Hindlimb muscle (tissue), 1 donor: ENCODE measurements at places on chromosomes 2 and 18.

- DNase-seq = no peak
Observed at GRCh38 chr2:224781400-224781799, 65.2 kb upstream of the CCDC195 start.

DNA sequence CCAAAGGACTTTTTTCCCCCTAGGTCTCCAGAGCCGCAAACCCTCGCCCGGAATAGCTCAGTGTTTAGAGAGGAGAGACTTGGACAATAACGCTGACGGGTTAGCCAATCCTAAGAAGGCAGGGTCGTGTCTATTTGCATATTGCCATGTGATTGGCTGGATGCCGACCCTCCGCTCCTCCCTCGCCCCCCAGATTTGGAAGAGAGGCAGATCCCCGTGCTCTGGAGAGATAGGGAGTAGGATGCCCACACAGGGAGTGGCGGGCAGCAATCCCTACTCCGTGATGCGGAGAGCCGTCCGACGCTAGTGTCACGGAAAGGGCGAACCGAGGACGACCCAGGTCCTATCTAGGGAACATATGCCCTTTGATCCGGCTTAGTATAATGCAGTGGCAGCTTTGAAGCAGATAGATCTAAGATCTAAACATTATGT is 1.4 kb downstream of the WNT6 start:
- DNase-seq = peak; percentile 41

- no peak for DNase-seq
Observed at GRCh38 chr2:191894681-191895147, 47.8 kb upstream of the CAVIN2 start.

GRCh38 chr2:101328474-101329007 is 20.0 kb upstream of the RNF149 start:
- no peak for DNase-seq

GRCh38 chr2:110805894-110806452 is 73.6 kb downstream of the ACOXL start:
- DNase-seq = no peak

DNA sequence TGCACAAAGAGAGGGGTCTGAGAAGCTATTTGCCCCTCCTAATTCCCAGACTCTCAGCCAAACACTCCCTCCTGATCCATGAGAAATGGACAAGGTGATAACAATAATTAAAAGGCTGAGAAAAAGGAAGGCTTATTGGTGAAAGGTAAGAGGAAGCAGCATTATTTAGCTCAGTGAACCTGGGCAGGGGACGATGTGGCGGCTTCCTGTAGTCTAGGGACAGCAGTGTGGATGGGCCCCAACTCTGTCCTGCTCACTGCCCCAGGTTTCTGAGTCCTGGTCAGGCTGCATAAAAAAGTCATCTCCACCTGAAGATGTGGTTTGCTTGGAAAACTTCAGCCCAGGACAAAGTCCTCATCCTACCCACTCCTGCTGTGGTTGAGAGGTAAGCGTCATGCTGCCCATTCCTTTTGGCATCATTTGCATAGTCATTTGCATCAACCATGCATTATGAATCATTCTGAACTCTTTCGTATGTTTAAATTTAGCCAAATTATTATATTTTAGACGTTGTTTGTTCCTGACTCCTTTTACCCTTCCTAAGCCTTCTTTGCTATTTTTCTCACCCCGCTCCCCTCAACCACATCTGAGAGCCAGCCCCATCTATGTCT is 126.8 kb downstream of the CLIP4 start:
- DNase-seq = no peak

- DNase-seq = no peak
Observed at GRCh38 chr18:13514558-13514957, 211.8 kb downstream of the FAM210A start.

- DNase-seq = no peak
Observed at GRCh38 chr2:74255660-74256213, 57.3 kb downstream of the MTHFD2 start.

- DNase-seq = no peak
Observed at GRCh38 chr2:64860276-64860885, 128.8 kb upstream of the SLC1A4 start.
